ENCODE measurements at places on chromosomes 13 and 19. TPM values are rescaled to one million over a fixed set of nuclear protein-coding genes. Genes with fewer than 3 reads are reported as not detected.
A peak's percentile ranks its signal among the peaks of the same experiment; 100 is the strongest.

TTYH1 gene
- 0.59 TPM for total RNA-seq

NKPD1 gene
- 1.00 TPM for total RNA-seq

NANOS3 gene
- 3.0 TPM for total RNA-seq

SBK2 gene
- not detected for total RNA-seq

C13orf42 gene
- not detected for total RNA-seq

OR7G2 gene
- not detected for total RNA-seq

LRCH1 gene
- total RNA-seq = 29.6 TPM

- H3K4me1 ChIP-seq = peaks cover 10% of the 10 kb centered on the region
- no peaks in the 10 kb centered on the region for H3K27me3 ChIP-seq
- no peak overlapping the region for H3K4me3 ChIP-seq
- peaks cover 20% of the 10 kb centered on the region for H3K36me3 ChIP-seq
These were observed 24.5 kb downstream of the ZBTB7A start for GRCh38 chr19:4042064-4042730.

- DNase-seq = no peak
- H3K4me3 ChIP-seq = no peak overlapping the region
- H3K27me3 ChIP-seq = peaks cover 11% of the 10 kb centered on the region
- no peaks in the 10 kb centered on the region for H3K4me1 ChIP-seq
- H3K27ac ChIP-seq = no peak overlapping the region
These were observed 1.9 kb upstream of the PLPPR3 start for GRCh38 chr19:823565-824121.

GRCh38 chr19:35921012-35921411 lies 12.9 kb upstream of the TYROBP start:
- DNase-seq = no peak
- no peaks in the 10 kb centered on the region for H3K36me3 ChIP-seq
- no peak overlapping the region for H3K27ac ChIP-seq

DNA sequence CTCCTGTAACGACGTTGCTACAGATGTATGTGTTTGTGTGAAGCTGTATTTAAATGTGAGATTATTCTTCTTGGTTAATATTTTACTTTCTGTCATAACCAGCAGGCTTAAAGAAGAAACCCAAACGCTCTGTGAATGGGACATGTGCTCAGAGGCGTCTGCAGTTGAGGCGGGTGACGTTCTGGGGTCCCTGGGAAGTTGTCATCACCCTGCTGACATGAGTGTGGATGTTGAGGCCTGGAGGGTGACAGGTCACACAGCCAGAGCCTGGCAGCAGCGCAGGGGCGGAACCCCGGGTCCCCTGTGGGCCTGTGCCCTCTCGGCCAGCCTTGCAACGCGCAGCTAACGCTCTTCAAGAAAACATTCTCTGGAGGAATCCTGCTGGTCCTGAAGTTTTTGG lies 16.6 kb downstream of the RASA3 start:
- H3K27ac ChIP-seq = peak overlapping the region; percentile 65
- peaks cover 34% of the 10 kb centered on the region for H3K36me3 ChIP-seq
- DNase-seq = peak; percentile 16
- H3K27me3 ChIP-seq = no peaks in the 10 kb centered on the region

DNA sequence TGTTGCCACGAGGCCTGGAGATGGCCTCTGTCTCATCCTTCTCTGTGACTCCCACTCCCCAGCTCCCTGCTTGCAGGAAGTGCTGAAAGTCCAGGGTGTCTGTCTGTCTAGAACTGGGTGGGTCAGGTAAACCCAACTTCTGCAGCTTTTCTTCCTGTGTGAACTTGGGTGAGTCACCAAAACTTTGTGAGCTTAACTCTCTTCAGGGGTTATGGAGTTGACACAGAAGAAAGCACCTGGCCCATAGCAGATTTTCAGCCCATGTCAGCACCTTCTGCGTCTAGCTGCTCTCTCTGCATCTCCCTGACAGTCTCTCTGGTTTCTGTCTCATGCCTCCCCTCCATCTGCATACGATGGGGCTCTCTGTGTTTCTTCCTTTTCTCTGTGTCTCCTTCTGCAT lies 4.2 kb upstream of the CACNG7 start:
- no peak overlapping the region for H3K4me3 ChIP-seq
- H3K36me3 ChIP-seq = no peaks in the 10 kb centered on the region

GRCh38 chr13:35630551-35631275 lies 154.2 kb upstream of the MAB21L1 start:
- no peak overlapping the region for H3K27ac ChIP-seq
- H3K4me1 ChIP-seq = no peaks in the 10 kb centered on the region
- no peak overlapping the region for H3K4me3 ChIP-seq
- H3K27me3 ChIP-seq = no peaks in the 10 kb centered on the region

DNA sequence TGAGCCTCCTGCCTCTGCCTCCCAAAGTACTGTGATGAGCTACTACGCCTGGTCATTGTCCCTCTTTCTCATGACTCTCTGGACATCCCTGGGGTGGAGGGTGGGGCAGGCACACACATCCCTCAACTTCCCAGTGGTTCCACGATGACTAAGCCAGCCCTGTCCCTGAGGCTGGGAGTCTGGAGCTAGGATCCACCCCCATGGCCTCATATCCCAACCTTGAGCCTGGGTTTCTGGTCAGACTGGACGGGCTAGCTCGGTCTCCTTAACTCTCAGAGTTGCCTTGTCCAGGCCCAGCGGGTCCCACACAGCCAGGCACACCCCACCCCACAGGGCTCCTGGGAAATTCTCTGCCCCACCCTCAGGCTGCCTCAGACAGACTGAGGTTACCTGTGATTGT lies 19.6 kb downstream of the IER2 start:
- peak overlapping the region; percentile 80 for H3K27ac ChIP-seq
- no peak overlapping the region for H3K4me3 ChIP-seq
- no peaks in the 10 kb centered on the region for H3K27me3 ChIP-seq

DNA sequence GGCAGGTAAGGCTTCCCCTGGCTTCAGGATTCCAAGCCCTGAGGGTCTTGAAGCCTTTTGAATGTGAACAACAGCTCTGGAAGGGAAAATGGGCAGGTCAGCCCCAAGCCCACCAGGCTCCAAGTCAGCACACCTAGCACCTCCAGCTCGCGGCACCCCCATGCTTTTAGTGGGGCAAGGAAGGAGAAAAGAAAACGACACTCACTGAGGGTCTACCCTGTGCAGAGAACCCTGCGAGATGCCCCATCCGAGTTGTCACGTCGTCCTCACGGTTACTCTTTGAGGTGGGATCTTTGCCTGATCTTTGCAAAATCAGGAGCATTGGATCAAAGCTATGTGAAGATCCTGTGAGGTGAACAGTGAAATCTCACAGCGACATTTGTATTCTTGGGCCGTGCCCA lies 5.7 kb upstream of the F10 start:
- H3K27ac ChIP-seq = no peak overlapping the region
- H3K27me3 ChIP-seq = peaks cover under 1% of the 10 kb centered on the region
- no peak overlapping the region for H3K4me3 ChIP-seq
- no peaks in the 10 kb centered on the region for H3K36me3 ChIP-seq
- DNase-seq = no peak
- no peaks in the 10 kb centered on the region for H3K4me1 ChIP-seq

DNA sequence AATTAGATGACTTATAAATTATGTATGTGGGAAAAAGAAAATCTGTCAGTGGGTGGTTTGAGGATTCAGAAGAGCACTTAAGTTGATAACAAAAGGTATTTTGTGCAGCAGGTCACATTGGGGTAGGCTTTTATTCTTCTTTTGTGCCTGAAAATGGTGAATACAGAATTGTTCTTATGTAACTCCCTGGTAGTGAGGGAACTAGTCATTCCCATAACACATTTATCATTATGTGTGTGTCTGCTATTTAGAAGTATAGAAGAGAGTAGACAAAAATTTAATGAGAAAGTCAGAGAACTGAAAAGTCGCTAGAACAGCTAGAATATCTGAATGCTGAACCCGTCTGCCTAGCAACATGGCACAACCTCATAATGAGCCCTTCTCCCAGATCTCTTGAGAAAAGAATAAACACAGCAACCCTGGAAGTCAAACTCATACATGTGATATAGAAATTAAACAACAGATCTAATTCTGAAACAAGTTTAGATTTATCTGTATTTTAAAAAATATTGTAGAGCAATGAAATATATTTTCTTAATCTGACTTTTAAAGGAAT lies 111.8 kb upstream of the EDNRB start:
- H3K4me1 ChIP-seq = no peaks in the 10 kb centered on the region
- no peak overlapping the region for H3K27ac ChIP-seq
- no peak overlapping the region for H3K4me3 ChIP-seq

DNA sequence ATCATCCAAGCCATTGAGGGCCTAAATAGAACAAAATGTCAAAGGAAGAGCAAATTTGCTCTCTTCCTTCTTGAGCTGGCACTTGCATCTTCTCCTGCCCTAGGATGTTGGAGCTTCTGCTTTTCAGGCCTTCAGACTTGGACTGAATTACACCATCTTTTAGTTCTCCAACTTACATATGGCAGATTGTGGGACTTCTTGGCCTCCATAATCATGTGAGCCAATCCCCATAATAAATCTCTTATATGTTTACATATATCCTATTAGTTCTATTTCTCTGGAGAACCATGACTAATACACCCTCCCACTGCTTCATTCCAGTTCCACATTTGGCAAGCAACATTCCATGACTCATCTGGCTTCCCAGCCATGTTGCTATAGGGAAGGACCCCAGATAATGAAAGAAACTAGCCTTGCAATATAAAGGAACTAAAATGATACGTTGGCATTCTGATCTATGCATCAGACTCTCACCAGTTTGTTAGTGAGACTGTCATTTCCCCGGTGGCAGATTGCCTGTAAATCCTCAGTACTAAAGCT lies 11.0 kb upstream of the ACOD1 start:
- H3K27me3 ChIP-seq = no peaks in the 10 kb centered on the region
- no peaks in the 10 kb centered on the region for H3K36me3 ChIP-seq
- no peak for DNase-seq
- H3K4me3 ChIP-seq = no peak overlapping the region
- no peaks in the 10 kb centered on the region for H3K4me1 ChIP-seq

DNA sequence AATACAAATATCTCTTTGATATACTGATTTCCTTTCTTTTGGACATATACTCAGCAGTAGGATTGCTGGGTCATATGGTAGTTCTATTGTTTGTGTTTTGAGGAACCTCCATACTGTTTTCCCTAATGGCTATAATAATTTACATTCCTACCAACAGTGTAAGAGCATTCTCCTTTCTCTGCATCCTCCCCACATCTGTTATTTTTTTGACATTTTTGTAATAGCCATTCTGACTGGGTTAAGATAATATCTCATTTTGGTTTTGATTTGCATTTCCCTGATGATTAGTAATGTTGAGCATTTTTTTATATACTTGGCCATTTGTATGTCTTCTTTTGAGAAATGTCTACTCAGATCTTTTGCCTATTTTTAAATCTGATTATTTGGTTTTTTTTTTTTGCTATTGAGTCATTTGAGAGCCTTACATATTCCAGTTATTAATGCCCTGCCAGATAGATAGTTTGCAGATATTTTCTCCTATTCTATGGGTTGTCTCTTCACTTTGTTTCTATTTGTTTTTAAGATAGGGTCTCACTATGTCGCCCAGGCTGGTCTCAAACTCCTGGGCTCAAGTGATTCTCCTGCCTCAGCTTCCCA lies 95.7 kb downstream of the FNDC3A start:
- no peak for DNase-seq
- no peak overlapping the region for H3K27ac ChIP-seq
- H3K4me1 ChIP-seq = no peaks in the 10 kb centered on the region

DNA sequence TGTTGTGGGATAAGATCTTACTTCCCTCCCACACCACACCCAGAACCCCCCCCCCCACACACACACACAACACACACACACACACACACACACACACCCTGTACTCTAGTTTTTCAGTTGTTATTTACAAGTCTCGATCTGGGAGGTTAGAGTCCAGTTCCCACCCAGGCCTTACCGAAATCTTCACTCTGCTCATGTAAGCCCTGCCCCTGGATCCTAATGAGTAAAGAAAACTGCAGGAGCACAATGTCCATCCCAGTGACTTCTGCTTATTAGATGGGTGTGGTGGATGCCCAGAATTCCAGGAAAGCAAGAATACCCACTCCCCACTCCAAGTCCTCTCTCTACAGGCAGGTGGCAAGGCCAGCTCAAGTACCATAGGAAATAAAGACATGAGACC lies 23.0 kb downstream of the STARD13 start:
- no peak overlapping the region for H3K27ac ChIP-seq
- H3K36me3 ChIP-seq = no peaks in the 10 kb centered on the region
- no peak overlapping the region for H3K4me3 ChIP-seq
- no peak for DNase-seq
- H3K27me3 ChIP-seq = no peaks in the 10 kb centered on the region

DNA sequence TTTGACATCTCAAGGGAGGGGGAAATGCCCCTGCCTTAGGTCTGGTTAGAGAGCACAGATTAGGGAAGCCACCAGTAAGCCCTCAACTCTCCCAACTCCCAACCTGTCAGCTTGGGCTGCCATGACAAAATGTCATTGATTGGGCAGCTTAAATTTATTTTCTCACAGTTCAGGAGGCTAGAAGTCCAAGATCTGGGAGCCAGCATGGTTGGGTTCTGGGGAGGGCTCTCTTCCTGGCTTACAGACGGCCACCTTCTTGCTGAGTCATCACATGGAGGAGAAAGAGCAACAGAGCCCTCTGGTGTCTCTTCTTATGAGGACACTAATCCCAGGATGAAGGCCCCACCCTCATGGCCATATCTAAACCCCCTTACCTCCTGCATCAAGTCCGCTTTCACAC lies 24.2 kb downstream of the C19orf12 start:
- H3K4me3 ChIP-seq = no peak overlapping the region
- H3K27ac ChIP-seq = peak overlapping the region; percentile 24
- no peak for DNase-seq
- peaks cover 20% of the 10 kb centered on the region for H3K4me1 ChIP-seq

GRCh38 chr19:21674454-21674853 lies 92.9 kb downstream of the ZNF100 start:
- no peak overlapping the region for H3K4me3 ChIP-seq
- H3K27ac ChIP-seq = no peak overlapping the region
- H3K27me3 ChIP-seq = no peaks in the 10 kb centered on the region
- no peaks in the 10 kb centered on the region for H3K36me3 ChIP-seq

- H3K36me3 ChIP-seq = peaks cover 5% of the 10 kb centered on the region
- H3K27me3 ChIP-seq = no peaks in the 10 kb centered on the region
- DNase-seq = no peak
- peaks cover 18% of the 10 kb centered on the region for H3K4me1 ChIP-seq
- H3K4me3 ChIP-seq = no peak overlapping the region
- H3K27ac ChIP-seq = no peak overlapping the region
These were observed 1.9 kb upstream of the GTF2F1 start for GRCh38 chr19:6394831-6395230.

GRCh38 chr13:98510156-98510509 lies 66.8 kb downstream of the STK24 start:
- peaks cover 5% of the 10 kb centered on the region for H3K27me3 ChIP-seq
- peaks cover 3% of the 10 kb centered on the region for H3K36me3 ChIP-seq
- no peak overlapping the region for H3K4me3 ChIP-seq
- peak overlapping the region; percentile 77 for H3K27ac ChIP-seq

DNA sequence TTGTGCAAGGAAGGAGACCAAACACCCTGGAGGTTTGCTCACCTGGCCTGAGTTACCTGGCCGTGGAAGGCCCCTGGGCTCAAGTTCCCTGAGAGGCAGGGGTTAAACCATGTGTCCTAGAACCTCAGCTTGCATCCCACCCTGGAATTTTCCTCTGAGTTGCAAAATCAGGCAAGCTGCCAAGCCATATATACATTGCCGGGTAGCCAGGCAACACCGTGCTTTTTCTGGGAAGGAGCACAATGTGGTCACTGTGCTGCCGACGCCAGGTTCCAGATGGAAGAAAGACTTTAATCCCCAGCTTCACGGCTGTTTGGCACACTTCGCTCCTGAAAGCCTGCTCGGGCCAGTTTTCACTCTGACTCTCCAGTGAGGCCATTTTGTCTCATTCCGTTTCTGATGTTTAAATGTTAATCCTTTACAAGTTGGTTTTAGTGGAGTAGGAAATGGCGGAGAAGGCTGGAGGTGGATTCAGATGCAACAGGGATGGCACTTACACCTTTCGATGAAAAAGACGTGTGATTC lies 60.1 kb upstream of the PEG3 start:
- H3K4me3 ChIP-seq = no peak overlapping the region
- H3K27me3 ChIP-seq = no peaks in the 10 kb centered on the region
- H3K36me3 ChIP-seq = no peaks in the 10 kb centered on the region
- no peak for DNase-seq
- H3K27ac ChIP-seq = no peak overlapping the region
- H3K4me1 ChIP-seq = no peaks in the 10 kb centered on the region

All from natural killer cell (primary cell).